ENCODE measurements at places on chromosomes 12 and 14.

- no peak for DNase-seq
Observed at GRCh38 chr12:127592245-127592644, 674.7 kb upstream of the TMEM132C start.

- DNase-seq: no peak
Observed at GRCh38 chr12:27505761-27506160, 18.2 kb upstream of the PPFIBP1 start.

- no peak for DNase-seq
Observed at GRCh38 chr12:85626784-85627171, 209.4 kb downstream of the RASSF9 start.

DNA sequence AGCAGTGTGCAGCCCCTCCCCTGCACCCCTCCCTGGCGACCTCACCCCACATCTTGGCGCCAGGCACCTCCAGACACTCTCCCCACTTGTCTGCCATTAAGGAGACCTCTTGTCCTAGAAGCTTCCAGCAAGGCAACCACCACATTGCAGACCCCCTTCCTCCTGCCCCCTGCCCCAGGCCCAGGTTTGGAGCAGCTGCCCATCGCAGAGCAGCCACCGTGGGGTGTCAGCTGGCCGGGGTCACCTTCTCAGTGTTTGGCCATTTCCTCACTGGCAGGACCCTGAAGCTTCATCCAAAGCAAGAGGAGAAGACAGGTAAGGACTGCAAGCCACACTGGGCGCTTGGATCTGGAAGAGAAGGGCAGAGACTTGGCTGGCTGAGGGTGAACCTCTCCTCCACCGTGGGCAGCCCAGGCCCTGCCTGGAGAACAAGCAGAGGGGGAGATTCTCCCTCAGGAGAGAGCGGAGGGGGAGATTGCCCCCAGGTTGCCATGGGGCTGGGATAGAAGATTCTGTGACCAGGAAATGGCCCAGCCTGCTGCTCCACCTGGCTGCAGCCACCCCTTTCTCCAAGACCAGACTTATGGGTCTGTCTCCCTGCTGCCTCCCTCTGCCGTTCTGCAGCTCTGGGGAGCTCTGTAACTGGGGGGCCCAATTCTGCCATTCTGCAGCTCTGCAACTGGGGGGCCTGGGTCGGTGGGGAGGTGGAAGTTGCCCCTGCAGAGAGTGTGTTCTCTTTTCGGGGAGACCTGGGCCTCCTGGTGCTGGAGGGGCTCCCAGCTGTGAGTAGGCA, 72.9 kb upstream of the C14orf180 start:
- no peak for DNase-seq

- no peak for DNase-seq
Observed at GRCh38 chr12:15146585-15146984, 74.6 kb downstream of the RERG start.

DNA sequence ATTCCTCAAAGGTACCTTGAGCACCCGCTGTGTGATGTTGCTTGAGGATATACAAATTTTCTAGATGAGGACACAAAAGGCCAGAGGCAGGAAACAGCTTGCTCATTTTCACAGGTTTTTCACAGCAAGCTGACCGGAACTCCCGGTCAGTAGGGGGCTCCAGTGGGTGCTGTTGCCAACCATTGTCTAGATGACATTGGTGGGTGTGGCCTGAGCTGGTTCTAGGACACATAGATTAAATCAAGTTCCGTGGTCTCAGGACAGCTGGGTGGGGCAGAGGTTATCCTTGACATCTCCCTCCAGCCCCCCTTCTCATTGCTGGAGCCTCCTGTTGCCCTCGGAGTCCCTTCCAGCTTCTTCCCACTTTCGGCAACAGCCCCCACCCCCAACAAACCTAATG, 153.6 kb upstream of the FKBP4 start:
- no peak for DNase-seq

DNA sequence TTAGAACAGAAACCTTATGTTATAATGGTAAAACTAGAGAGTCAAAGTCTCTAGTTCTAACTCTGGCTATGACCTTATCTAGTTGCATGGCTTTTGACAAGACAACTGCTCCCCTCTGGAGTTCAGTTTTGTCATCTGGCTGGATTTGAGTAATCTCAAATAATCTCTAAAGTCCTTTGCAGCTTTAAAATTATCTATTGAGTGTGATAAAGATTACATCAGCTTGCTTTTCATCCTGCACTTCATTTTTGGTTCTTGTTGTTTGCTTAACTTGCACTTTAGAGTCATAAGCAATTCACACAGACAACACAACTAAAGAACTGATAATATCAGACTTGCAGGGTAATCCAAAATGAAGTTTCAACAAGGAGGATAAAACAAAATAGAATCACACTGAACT, 2.3 kb downstream of the AKAP5 start:
- DNase-seq: no peak

GRCh38 chr14:68638141-68638999, 154.5 kb downstream of the ZFP36L1 start:
- DNase-seq: no peak

DNA sequence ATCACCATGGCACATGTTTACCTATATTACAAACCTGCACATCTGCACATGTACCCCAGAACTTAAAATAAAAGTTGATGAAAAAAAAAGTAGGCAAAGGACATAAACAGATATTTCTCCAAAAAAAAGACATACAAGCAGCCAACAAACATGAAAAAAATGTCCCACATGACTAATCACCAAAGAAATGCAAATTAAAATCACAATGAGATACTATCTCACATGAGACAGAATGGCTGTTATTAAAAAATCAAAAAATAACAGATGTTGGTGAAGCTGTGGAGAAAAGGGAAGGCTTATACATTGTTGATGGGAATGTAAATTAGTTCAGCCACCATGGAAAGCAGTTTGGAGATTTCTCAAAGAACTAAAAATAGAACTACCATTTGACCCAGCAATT, 68.0 kb upstream of the FAR2 start:
- no peak for DNase-seq

DNA sequence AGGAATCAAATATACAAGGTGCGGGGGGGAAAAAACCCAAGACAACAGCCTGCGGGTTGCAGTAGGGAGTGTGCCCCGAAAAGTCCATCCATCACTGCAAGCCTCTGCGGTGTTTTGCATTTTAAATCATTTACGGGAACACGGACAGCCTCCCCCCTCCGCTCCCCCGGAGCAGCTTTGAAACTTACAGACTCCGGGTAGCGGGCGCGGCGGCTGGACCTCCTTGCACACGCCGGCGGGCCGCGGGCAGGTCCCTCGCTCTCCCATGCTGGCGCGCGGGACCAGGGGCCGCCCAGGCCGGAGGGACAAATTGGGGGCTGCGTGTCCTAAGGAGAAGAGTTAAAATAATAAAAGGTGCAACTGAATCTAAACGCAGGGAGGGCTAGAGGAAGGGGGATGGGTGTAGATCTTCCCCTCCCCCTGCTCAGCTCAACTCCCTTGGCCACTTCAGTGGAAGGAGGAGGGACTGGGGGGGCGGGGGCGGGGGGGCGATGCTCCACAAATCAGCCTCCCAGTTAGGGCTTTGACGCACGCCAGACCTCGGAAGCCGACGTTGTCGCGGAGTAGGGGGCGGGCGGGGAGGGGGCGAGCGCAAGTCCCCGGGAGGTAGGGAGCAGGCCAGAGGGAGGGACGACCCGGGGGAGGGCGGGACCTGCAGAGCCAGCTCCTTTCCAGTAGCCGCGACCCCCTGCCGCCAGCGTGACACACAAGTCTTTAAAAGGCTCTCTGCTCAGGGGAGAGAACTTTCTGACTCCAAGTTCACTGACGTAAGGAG, at the start of gene KCNJ8:
Gene KCNJ8, minus strand, starts transcription at position 349 of the 775 bp plus-strand sequence. CDS start 1,090 bp downstream, outside the sequence.
- DNase-seq: no peak
